RKO (cell line): ENCODE measurements at places on chromosomes 11 and 22.

GRCh38 chr11:369336-370018, at the start of gene B4GALNT4:
B4GALNT4 (plus strand) TSS chr11:369499; CDS start chr11:369804, 305 bp downstream.
- DNase-seq = no peak

GRCh38 chr11:68990995-68991780, 10.4 kb upstream of the MRGPRD start:
- no peak for DNase-seq

GRCh38 chr11:113778111-113778910, 1.3 kb upstream of the CLDN25 start:
- DNase-seq = peak; percentile 70

DNA sequence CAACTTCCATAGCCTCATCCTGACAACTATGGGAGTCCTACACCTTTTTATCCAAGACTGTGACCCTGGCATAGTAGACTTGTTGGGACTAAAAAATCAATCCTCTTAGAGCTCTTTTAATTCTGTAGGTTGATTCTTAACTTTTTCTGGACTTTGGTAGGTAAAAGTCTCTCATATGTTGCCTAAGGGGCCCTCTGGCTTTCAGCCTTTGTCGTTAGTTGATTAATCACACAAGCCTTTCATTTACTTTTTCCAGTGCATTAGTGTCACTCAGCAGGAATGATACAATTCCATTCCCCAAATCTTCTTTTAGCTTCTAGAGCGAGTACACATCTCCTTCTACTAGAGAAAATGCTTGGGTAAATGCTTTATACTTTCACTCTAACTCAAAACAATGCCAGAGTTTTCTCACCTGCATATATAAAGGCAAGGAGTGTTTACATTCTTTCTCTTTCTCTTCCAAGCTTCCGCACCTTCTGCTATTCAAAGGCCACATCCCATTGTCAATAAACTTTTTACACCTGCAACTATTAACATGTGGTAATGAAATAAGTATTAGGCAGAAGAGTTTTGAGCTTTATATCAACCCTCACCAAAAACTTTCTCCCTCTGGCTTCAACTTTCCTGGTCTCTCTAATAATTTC, 516.6 kb downstream of the FAM181B start:
- no peak for DNase-seq

GRCh38 chr11:50088231-50088630, 55.6 kb downstream of the OR4C45 start:
- DNase-seq = peak; percentile 53

GRCh38 chr22:41302021-41302767, 869 bp downstream of the ZC3H7B start:
- no peak for DNase-seq
